CD4-positive, alpha-beta T cell treated with Interleukin-6 for 4 hours (primary cell): ENCODE measurements at places on chromosomes 7 and 10.

DNA sequence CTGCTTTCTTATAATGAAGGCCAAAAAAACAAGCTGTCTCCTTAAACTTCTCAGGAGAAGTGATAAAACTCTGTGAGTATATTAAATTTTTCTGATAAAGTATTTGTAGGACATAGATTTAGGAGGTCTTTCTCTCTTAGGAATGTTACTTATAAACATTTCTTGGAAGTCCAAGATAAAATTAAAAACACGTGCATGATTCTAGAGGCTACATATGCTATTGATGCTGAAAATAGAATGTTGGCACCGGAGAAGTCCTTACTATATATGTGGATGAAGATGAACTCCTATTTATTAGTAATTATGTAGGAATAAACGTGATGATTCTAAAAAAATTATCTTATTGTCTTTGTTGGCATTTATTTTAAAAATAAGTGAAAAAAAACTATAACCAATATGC is 241.3 kb upstream of the LRRTM3 start:
- no peak for DNase-seq

DNA sequence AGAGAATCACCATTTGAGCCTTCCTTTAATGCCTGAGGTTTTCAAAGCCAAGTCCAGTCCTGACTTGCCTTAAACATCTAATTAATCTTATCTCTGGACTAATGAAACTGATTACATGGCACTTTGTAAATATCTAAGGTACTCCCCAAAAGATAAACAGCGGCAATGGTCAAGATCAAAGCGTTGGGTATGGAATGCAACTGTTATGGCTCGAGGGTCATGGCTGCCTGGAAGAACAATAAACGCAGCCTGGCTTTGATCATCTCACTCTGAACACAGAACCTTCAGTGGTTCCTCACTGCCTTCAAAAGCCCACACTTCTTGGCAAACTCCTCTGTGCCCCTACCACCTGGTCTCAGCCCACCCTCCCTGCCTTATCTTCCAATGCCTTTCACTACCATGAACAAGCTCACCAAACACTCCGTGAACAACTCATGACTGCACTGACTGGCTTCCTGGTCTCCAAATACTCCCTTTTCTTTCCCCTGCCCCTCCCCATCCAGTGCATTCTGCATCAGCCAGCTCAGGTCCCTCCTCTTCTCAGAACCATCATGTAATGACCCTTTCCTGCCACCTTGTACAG is 150.2 kb upstream of the NFE2L3 start:
- no peak for DNase-seq

DNA sequence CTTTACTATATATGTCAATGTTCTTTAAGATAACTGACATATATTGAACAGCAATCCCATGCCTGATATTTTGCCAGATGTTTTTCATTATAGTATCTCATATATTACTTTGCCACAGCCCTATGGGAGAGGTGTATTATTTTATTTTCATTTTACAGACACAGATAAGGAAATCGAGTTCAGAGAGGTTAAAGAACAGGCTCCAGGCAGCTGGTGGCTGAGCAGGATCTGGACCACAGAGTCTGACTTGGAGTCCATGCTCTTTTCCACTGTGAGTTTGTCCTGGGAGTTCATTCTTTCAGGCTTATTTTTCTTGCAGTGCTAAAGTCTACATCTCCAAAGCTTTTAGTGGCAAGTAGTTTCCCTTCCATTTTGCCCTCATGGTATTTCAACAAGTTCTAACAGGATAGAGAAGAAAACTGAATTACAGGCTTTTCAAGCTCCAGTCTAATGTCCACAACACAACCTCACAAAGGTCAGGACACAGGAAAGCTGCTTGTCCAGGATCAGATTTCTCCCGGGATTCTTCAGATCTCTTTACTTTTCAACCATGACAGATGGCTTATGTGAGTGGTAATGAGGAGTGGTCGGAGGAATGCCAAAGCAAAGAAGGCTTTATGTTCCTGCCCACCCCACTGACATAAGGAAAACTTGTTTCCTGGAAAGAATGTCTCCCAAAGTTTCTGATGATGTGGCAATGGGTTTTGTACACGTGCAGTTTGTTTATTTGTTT is 13.1 kb upstream of the SLC35B4 start:
- DNase-seq = no peak

DNA sequence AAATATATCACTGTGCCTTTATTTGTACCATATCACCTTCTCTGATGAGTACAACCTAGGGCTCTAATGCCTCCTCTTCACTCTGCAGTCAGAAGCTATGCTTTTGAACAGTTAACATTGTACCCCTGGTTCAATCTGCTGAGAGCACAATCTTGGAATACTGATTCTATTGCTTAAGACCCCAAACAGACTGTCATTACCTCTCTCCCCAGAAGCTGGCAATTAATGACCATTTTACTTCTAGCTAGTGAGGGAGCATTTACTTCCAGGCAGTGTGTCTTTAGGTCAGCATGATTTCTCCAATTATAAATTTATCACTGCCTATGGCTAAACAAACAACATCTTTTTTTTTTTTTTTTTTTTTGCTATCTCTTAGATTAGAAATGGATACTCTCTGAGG is 36.0 kb upstream of the SPOCK2 start:
- DNase-seq = no peak
